ENCODE measurements at places on chromosomes 6 and 20.

GRCh38 chr6:2264932-2265331, 19.5 kb upstream of the GMDS start:
- DNase-seq, result no peak

DNA sequence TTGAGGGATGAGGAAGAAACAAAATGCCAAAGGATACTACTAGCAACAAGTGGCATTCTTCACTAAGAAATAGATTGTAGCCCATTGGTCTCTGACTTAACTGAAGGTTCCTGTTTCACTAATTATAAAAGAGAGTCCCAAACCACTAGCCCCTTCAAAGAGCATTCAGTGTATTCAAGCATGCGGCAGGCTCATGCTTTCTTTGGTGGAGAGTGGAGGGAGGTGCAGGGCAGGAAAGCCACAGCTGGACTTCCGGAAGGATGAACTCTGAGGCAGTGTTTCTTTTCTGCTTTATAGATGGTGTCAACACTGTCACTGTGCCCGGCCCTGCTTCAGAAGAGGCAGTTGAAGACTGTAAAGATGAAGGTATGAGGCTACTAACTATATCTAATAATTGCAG, 636.1 kb downstream of the KIF16B start:
- no peak for DNase-seq

GRCh38 chr6:6105472-6106036, 98.8 kb upstream of the NRN1 start:
- no peak for DNase-seq

DNA sequence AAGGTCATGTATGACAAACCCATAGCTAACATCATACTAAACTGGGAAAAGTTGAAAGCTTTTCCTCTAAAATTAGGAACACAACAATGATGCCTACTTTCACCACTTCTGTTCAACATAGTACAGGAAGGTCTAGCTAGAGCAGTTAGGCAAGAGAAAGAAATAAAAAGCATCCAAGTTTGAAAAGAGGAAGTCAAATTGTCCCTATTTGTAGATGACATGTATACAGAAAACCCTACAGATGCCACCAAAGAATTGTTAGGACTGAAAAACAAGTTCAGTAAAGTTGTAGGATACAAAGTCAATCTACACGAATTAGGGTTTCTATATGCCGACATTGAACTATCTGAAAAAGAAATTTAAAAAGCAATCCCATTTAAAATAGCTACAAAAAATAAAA, 89.4 kb upstream of the GLP1R start:
- no peak for DNase-seq

- DNase-seq, result no peak
These were observed 951.9 kb upstream of the FLRT3 start for GRCh38 chr20:15289337-15289736.

- peak; percentile 88 for DNase-seq
These were observed 185.8 kb upstream of the PRDM1 start for GRCh38 chr6:105900125-105900937.

- no peak for DNase-seq
These were observed 50.3 kb downstream of the ABHD12 start for GRCh38 chr20:25340380-25340779.

DNA sequence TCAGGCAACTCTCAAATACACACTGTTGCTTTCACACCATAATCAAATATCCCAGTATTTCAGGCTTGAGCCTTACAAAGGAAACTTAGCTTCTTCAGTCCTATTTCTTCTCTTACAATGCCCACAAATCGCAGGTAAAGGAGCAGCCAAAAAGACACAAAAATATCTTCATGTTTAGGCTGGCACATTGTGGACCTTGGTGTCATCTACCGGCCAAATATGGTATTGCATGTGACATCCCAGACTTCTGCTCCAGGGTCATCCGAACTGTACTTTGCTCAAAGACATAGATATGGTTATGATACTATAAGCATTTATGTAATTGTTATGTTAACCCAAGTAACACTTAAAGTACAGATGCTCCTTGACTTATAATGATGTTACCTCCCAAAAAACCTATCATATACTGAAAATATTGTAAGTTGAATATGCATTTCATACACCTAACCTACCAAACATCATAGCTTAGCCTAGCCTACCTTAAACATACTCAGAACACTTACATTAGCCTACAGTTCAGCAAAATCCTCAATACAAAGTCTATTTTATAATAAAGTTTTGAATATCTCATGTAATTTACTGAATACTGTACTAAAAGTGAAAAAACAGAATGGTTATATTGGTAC, 4.6 kb downstream of the OR2H2 start:
- peak; percentile 57 for DNase-seq

DNA sequence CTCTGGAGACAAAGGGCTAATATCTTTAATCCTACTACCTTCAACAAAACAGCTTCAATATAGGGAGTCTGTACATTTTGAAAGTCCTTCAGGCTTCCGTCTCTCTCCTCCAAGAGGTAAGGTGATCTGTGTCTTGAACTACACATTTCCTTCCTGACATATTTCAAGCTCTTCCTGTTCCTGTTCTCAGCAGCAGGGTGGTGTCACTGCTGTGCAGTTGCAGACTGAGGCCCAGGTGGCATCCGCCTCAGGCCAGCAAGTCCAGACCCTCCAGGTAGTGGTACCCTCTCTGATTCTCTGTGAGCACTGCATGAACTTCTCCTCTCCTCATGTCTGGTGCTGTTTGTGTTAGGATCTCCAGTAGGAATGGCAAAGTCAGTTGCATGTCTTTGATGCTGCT, 7.8 kb downstream of the NFYA start:
- DNase-seq, result peak; percentile 42

- DNase-seq, result no peak
These were observed 77.9 kb upstream of the CITED2 start for GRCh38 chr6:139452148-139452876.

GRCh38 chr6:138691595-138692057, 81.9 kb upstream of the CCDC28A start:
- no peak for DNase-seq

DNA sequence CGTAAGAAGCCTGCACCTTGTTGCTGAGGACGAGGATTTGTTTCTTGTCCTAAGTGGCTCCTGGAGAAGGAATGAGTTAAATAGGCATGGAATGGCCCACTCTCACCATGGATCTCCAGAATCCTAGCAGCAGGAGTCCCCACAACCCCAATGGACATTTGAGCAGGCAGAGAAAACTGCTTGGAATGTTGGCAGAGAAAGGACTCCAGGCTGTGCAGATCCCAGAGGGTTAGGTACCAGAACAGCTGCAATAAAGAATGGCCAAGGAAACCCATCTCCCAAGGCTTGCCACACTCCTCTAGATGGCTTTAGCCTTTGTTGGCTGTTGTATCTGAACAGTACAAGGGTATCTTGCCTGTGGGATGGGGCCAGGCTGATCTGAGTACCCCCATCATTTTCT, 1415.7 kb upstream of the ADGRB3 start:
- no peak for DNase-seq

- DNase-seq, result no peak
These were observed 990.9 kb upstream of the GJE1 start for GRCh38 chr6:141141870-141142269.

DNA sequence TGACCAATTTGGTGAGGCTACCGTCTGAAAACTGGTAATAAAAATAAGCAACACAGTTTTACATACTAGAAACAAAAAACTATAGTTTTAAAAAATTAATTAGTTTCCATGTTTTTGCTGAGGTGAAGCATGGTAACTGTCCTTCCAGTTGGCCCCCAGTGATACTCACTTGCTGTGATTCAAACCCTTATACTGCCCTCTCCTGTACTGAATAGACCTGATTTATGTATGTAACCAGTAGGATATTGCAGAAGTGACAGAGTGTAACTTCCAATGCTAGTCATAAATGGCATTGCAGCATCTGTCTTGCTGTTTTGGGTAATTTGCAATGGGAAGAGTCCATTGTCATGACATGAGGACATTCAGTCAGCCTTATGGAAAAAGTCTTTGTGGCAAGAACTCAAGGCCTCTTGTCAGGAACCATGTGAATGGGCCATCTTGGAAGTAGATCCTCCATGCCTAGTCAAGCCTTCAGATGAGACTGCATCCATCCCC, 8.9 kb upstream of the CHD6 start:
- no peak for DNase-seq

- DNase-seq, result no peak
These were observed 612.3 kb upstream of the BTBD3 start for GRCh38 chr20:11305406-11305805.

- DNase-seq, result no peak
These were observed 60.5 kb upstream of the SAMD5 start for GRCh38 chr6:147447835-147448611.

DNA sequence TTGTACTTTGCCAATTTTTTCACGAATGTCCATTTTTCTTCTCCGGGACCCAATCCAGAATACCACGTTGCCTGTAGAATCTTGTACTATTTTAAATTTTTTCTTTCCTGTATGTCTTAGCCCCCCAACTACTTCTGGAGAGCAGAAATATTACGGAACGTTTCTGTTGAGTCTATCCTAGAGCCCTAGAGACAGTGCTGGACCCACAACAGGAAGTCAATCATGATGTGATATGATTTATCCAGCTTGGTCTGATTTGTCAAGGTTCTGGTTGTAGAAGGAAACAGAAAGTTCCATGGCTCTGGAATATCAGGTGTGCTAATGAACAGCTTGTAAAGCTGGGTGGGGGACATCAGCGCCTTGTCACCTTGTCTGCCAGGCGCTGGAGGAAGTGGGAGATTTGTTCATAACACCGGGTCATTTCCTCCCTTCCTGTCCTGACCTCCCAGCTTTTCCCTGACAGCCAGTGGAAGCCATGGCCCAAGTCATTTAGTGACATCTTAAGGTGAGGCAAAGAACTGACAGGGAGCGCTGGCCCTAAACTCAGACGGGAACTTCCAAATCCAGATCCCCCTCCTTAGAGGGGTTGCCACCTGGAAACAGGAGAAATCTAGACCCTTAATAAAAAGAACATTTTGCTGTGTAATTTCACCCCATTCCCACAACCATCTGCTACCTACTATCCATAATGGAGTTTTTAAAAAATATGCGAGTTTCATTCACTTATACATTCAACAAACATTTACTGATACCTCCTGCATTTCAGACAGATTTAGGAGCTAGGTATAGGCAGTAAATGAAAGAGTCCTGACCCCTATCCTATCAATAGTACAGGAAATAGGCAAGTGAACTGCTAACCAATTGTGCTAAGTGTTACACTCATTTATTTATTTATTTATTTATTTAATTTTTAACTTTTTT, 130.5 kb downstream of the ZFP64 start:
- no peak for DNase-seq

DNA sequence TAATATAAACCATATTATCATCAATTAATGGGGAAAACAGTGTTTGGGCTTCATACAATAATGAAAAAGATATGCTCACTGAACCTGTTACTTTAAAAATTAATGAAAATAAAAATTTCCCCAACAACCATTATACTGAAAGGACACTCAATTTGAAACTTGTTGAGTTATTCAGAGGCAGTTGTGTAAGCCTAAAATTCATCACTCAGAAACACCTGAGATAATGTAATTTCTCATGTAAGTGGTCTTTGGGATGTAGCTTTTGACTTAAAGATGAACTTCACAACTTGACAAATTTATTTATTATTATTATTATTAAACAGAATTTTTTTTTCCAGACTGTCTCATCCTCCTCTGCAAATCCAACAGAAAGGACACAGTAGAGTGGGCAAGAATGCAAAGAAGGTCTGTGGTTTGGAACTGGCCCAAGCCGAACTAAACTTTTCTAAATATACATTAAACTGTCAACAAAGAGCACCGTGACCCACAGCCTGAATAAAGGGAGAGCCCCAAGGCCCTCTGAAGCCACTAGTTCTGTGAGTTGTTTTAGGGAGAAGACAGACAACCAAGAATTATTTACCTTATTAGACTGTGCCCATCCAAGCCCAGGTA, 32.2 kb upstream of the HEY2 start:
- no peak for DNase-seq

DNA sequence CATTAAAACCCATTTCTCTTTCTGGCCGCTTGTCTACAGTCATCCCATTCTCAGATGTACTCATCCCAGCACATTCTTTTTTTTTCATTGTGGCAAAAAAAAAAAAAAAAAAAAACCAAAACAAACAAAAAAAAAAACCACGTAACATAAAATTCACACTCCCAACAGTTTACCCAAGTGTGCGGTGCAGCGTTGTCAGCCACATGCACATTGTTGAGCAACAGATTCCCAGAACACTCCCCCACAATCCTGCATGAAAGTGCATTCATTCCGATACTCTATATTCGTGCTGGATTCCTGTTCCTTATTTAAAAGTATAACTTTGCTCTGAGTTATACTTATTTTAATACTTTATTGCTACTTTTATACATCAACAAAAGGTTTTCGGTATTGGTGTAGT, 96.0 kb downstream of the SASH1 start:
- DNase-seq, result no peak
